Posterior cingulate gyrus (tissue), 11 donors: ENCODE measurements at places on chromosomes 1 and 21.

DNA sequence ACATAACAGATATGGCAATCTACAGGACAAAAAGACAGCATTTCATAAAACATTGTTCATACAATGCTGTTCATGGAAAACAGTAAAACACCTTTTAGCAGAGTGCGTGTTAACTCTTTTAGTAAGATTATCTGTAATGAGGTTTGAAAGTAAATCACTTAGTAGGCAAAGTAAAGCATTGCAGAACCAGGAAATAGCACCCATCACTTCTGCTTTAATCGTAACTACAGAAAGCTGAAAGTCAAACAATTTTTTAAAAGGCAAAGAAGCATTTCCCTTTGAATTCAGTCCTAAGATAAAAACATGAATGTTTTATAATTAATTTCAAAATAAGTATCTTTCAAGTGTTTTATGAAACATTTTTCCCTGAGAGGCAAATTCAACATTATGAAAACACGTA lies 63.3 kb upstream of the RNF11 start:
- DNase-seq: no peak

GRCh38 chr1:31111290-31111951 lies 45.9 kb upstream of the PUM1 start:
- no peak for DNase-seq

DNA sequence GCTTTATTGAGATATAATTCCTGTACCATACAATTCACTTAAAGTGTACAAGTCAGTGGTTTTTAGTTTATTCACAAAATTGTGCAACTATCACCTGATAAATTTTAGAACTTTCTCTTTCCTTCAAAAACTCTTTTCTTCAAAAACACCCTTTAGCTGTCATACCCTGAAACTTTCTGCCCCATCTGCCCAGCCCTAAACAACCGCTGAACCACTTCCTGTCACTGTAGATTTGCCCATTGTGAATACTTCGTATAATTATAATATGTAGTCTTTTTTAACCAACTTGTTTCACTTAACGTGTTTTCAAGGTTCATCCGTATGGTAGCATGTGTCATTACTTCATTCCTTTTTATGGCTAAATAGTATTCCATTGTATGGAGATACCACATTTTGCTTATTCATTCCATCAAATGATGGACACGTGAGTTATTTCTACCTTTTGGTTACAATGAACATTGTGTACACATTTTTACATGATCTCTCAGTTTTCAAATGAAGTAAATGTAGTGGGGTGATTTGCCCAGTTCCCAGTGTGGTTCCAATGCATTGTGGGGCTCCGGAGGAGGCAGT lies 37.9 kb downstream of the WNT4 start:
- DNase-seq: no peak

- no peak for DNase-seq
These were observed 618 bp upstream of the SERTAD4 start for GRCh38 chr1:210231846-210232510.

GRCh38 chr1:212261361-212261929 lies 23.8 kb upstream of the PPP2R5A start:
- no peak for DNase-seq

DNA sequence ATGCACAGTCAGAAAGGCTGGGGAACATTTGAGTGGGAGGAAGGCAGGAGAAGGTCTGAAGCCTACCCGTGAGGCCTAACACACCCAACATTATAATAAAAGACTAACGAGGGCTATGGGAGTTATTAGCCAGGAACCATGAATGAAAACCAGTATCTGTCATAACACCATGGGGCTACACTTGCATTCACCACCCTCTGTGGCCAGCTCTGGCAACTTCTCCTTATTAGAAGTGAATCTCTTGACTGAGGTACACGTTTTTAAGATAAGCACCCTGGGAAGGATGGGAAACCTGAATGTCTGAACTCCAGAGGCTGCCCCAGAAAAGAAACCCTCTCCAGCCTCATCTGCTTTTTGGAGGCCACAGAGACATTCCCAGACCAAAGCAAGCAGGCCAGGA lies 204.3 kb upstream of the RAB4A start:
- DNase-seq: no peak

DNA sequence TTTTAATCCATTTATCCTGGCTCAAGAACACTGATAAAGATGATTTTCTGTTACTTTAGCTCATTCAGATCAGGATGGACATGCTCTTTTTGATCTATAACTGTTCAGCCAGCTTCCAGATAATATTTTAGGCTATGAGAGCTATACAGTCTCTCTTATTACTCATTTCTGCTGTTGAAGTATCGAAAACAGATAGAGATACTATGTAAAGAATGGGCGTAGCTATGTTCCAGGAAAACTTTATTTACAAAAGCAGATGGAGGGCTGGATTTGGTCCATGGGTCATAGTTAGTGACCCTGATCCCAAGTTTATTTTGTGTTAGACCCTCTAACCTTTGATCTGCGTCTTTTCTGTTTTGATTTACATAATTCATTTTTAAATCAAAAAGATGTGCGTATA lies 78.8 kb upstream of the TENT5C start:
- no peak for DNase-seq

- DNase-seq: no peak
These were observed 4.4 kb downstream of the FOXD3 start for GRCh38 chr1:63326473-63327380.

DNA sequence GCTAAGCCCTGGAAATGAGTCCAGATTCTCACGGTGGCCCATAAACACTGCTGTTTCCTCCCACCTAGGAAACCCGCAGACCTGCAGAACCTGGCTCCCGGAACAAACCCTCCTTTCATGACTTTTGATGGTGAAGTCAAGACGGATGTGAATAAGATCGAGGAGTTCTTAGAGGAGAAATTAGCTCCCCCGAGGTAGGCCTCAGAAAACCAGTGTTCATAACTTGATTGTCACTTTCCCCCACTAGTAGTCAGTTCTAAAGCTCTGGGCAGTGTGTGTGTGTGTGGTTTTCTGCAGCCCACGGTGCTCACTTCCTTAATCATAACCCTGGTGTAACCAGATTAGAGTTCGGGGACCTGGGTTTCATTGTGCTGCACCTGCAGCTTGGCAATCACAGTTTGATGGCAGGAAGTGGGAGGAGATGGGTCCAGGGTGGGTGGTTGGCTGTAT lies 39.1 kb downstream of the CLIC6 start:
- DNase-seq: no peak

DNA sequence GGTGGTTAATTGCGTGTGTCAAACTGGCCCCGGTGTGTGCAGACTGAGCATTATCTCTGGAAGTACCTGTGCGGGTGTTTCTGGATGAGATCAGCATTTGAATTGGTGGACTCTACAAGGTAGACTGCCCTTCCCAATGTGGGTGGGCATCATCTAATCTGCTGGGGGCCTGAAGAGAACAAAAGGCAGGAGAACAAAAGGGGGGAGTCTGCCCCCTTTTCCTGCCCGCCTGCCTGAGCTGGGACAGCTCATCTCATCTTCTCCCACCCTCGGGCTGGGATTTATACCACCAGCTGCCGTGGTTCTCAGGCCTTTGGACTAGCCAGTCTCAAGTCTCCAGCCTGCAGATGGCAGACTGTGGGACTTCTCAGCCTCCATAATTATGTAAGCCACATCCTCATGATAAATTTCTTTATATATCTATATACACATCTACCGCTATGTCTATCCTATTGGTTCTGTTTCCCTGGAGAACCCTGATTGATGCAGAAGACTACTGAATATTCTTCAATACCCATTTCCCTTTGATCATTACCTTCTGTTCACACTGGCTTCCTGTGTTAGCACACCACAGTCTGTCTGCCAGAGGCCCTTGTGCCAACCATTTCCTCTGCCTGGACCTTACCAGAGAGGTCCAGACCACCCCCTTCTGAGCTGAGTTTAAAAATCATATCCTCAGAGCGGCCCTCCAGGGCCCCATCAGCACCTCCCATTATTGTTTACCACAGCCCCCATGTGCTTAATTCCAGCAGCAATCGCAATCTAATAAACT lies 25.2 kb downstream of the RCAN1 start:
- DNase-seq: no peak

GRCh38 chr1:5053744-5054143 lies 399.3 kb downstream of the AJAP1 start:
- DNase-seq: no peak

DNA sequence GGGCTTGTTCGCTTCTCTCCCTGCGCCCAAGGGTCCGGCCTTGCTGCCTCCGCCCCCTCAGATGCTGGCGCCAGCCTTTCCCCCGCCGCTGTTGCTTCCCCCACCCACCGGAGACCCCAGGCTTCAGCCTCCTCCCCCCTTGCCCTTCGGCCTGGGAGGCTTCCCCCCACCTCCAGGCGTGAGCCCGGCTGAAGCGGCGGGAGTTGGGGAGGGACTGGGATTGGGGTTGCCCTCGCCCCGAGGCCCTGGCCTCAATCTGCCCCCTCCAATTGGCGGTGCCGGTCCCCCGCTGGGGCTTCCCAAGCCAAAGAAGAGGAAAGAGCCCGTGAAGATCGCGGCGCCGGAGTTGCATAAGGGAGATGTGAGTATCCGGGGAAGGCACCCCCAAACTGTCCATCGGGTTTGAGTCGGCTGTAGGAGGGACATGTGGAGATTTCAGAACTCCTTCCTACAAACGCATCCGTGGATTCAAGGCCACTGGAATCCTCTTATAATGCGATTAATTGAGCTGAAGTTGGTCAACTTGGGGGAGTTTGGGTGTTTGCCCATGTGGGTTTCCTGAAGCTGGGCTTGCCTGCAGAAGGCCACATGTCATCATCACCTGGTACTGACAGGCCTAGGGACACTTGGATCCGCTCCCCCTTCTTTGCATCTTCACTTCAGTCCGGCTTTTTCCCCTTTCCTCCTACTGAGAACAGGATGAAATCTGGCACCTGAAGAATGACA lies 707 bp downstream of the PRCC start:
- DNase-seq: no peak

DNA sequence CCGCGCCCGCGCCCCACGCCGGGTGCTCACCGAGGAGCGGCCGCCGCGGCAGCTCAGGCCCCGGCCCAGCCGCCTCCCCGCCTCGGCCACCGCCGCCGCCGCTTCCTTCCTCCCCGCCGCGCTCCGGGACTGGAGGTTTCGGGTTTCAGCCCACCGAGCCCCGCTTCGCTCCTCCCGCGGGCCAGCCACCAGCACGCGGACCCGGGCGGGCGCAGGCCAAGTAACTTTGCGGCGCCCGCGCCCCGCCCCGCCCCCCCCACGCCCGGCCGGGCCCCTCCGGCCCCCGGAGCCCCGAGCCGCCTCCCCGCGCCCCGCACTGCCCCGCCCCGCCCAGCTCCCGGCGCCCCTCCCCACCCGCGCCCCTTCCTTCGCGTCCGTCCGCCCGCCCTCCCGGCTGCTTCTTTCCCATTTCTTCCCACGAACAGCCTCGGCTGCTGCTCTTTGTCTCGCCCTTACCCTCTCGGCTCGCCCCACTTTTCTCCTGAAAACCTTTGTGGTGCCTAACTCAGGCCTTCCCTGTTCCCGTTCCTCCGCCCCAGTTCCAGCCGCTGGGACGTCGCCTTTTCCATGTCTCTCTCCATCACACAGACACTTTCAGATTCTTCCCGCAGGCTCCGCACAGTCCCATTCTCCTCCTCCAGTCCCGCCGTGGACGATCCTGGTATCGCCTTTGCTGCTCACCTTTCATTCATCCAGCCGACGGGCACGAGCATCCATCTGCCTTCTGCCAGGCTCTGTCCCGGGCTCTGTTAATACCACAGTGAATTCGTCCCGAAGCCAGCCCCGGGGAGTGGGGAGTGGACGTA lies at the start of gene GPR161:
Gene GPR161, minus strand, starts transcription at position 222 of the 806 bp plus-strand sequence. CDS start 32,080 bp downstream, outside the sequence.
- DNase-seq: peak; percentile 35

DNA sequence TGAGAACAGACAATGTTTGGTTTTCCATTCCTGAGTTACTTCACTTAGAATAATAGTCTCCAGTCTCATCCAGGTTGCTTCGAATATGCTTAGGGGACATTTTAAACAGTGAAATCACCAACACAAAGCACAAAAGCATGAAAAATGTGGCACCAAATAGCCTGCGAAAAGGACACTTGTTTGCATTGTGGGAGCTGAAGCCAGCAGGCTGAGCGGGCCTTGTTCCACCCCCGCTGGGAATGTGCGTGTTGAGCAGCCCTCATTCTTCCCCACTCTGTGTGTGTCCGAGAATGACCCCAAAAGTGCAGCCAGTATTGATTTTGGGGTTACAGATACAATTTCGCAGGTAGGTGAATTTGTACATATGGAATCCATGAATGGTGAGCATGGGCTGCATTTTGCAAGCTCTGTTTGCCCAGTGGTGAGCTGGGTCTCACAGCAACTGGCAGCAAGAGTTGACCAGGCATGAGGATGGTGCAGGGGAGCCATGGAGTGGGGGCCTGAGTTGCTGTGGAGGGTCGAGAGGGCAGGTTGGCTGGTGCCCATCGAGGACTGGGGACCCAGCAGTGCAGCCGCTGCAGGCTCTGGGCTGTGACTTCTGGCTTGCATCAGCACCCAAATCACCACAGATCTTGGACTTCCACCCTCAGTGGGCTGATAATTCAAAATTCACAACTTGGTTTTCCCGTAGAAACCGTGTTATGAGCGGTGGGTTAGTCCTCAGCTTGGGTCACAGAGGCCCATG lies 29.4 kb downstream of the NENF start:
- peak; percentile 89 for DNase-seq

DNA sequence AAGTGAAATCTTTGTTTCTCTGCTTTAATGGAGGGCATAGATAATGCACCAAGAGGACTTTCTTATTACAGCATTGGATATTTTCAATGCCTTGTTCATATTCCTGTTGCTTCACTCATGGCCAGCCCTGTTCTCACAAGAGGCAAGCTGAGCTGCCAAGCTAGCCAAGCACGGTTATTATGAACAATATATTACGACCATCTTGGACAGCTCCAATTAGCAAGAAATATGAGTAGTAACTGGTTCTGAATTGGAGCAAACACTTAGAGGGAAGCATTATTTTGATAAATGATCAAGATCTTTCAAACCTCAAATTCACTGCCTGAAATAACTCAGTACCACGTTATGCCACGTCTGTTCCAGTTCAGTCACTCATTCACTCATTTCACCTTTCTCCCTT lies 159.8 kb downstream of the SETD4 start:
- no peak for DNase-seq

- DNase-seq: no peak
These were observed 59.4 kb upstream of the DUSP10 start for GRCh38 chr1:221801251-221801661.

DNA sequence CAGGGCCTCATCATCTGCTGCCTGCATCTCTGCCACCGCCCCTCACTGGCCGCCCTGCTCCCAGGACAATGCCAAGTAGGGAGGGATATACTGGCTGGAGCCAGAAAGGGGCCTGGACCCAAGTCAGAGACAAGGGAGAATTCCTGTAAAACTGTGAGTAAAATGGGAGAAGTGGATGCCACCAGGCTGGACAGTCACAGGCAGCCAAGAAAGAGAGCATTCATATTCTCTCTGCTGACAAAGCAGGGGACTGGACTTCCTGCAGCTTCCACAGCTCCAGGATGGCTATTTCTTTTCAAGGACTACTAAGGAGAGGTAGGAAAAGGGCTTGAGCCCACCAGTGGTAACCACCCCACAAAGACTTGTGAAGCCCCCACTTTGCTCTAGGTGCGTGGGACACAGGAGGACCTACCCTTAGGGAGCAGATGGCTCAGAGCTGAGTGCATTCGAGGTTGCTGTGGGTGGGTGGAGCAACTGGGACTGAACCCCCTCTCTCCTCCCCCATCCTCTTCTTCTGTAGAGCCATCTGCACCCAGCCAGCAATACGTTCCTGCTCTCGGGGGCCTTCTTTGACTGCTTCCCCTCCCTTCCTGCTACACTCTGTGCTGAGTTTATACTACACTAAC lies 57.5 kb downstream of the GLIS1 start:
- no peak for DNase-seq

GRCh38 chr1:223143537-223144248 lies 645 bp upstream of the TLR5 start:
- DNase-seq: no peak
